ENCODE measurements at places on chromosomes 12 and 14.

GRCh38 chr12:2877953-2878732 is 1.1 kb downstream of the RHNO1 start:
- DNase-seq: peak; percentile 37

DNA sequence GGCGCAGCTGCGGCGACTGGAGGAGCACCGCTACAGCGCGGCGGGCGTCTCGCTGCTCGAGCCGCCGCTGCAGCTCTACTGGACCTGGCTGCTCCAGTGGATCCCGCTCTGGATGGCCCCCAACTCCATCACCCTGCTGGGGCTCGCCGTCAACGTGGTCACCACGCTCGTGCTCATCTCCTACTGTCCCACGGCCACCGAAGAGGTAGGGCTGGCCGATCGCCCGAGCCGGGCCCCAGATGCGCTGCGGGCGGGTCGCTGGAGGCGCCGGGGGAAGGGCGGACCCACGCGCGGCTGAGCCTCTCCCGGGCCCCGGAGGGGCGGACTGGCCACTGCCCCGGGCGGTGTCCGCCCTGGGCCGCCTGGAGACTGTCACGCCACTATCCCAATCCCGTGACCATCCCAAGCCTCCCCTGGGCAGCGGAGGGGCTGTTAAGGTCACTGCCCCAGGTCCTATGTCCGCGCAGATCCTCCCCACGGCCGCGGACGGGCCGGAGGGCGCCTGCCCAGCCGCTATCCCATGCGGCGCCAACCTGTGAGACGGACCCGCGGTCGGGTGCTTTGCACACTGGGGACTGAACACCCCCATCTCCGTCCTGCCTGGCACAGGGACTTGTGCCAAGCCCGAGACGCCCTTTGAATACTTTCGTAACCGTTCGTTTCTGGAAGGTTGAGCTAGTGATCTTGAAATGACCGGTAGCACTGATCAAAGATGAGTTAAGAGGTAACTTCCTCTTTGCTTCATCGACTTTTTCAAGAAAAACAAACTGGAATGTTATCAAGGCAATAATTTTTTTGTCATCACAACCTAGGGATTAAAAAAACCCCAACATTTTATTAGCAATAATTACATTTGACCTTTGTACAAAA is 725 bp downstream of the CHPT1 start:
- no peak for DNase-seq

DNA sequence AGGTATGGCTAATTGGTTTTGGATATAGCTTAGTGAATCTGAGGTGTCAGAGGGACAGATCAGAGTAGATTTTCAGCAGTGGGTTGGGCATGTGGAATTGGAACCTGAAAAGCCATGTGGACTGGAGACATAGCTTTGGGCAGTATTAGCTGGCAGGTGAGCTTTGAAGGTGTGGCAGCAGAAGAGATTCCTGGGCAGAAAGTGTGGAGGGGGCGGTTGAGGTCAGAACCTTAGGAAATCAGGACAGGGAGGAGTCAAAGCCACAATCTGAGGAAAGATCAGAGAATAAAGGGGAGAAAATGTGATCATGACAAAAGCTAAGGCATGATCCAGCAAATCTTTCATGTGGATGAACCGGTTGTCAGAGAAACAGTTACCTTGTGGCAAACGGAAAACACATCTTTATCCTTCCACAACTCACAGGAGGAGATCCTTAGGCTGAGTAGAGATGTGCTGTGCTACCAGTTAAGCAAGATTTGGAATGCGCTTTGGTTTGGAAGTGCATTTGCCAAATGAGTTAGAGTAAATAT is 56.4 kb downstream of the PTGER2 start:
- DNase-seq: no peak

- no peak for DNase-seq
These were observed 1.5 kb upstream of the PLEKHG3 start for GRCh38 chr14:64702493-64703394.

- DNase-seq: no peak
These were observed 113.1 kb upstream of the FKBP4 start for GRCh38 chr12:2681450-2682205.

GRCh38 chr12:47736877-47737676 is 11.8 kb upstream of the ENDOU start:
- DNase-seq: no peak

DNA sequence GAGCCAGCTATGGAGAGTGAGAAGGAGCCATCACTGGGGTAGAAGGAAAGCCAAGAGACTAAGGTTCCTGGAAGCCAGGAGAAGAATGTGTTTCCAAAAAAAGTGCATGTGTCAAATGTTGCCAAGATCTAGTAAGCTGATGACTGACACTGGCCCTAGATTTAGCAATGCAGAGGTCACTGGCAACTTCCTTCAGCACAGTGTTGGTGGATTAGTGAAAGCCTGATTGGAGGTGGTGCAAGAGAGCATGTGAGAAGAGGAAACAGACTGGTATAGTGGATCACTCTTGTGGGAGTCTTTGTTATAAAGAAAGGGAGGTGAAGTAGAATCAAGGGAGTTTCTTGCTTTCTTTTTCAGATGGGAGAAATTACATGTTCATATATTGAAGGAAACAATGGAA is 34.1 kb upstream of the CHGA start:
- DNase-seq: no peak

- no peak for DNase-seq
These were observed 34.7 kb downstream of the CDC42BPB start for GRCh38 chr14:103022685-103023044.

DNA sequence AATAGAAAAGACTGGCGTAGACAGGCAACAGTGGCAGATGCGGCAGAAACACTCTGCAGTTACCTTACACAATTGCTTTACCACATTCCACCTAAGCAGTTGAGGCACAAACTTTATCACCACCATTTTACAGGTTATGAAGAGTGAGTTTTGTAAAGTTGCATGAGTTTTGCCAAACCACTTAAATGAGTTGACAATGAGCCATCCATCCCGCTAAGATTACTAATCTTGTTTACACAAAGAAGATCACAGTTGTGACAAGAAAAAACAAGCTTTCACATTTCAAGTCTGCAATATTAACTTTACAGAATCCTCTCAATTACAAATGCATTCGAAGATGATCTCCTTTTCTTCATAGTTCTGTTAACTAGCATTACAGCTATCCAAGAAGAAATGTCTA is 1.8 kb downstream of the TMCC3 start:
- DNase-seq: no peak

GRCh38 chr14:56040121-56040520 is 78.1 kb upstream of the PELI2 start:
- no peak for DNase-seq

GRCh38 chr12:131091413-131091975 is 137.8 kb downstream of the ADGRD1 start:
- no peak for DNase-seq

DNA sequence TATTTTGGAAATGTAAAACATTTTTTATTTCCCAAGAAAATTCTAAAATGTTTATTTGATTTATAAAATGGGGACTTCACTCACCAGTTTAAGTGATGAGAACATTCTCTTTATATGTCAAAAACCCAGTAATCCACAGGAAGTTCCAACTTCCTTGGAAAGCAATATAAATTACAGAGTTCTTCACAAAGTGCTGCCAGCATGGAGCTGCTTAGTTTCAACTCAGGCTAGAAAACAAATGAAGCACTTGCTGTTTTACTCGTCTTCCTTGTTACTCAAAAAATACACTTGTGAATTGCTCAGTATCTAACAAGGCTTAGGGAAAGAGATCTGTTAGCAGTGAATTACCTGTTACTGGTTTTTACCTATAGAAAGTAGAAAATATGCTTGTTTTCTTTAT is 942.7 kb upstream of the MDGA2 start:
- DNase-seq: no peak

- no peak for DNase-seq
These were observed 176.3 kb upstream of the GSC start for GRCh38 chr14:94946244-94946643.

DNA sequence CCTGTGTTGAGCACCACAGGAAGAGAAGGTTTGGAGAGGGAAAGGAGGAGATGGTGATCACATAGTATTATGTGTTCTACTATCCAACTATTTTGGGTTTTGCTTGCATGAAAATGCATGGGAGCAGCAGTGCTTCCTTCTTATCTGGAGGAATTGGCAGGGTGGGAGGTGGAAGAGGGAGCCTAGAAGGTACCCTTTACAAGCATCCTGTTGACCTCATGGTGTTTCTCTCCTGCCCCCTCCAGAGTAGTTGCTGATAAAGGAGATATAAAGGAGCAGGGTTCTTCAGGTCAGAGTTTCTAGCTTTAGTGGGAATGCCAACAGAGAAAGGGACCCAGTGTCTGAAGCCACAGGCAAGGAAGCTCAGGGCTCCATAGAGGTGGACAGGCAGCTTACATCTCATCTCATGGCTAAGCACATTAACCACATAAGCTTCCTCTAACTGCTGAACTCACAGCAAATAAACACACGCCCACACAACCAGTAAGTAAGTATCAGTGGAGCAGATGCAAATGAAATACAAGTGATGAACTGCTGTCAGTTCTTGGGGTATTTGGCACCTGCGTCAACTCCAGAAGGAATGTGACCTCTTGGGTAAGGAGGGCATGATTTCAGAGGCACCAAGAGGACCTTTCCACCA is 174.2 kb upstream of the SLC38A2 start:
- DNase-seq: no peak

GRCh38 chr14:71321574-71322315 is 414.5 kb downstream of the PCNX1 start:
- DNase-seq: no peak

- DNase-seq: no peak
These were observed 221.2 kb upstream of the PELI2 start for GRCh38 chr14:55897031-55897430.

GRCh38 chr12:22238211-22238610 is 96.3 kb downstream of the ST8SIA1 start:
- DNase-seq: no peak

GRCh38 chr12:2259369-2259768 is 206.6 kb downstream of the CACNA1C start:
- no peak for DNase-seq

- peak; percentile 71 for DNase-seq
These were observed at the start of gene PTPRO for GRCh38 chr12:15322164-15323061. Gene PTPRO (plus strand): TSS chr12:15322508.

- no peak for DNase-seq
These were observed 134.4 kb upstream of the SOX5 start for GRCh38 chr12:24083838-24084237.

GRCh38 chr12:16228067-16228466 is 49.4 kb downstream of the SLC15A5 start:
- no peak for DNase-seq

GRCh38 chr12:121227294-121227693 is 17.4 kb downstream of the P2RX4 start:
- DNase-seq: peak; percentile 24

- no peak for DNase-seq
These were observed 47.2 kb downstream of the CACNA2D4 start for GRCh38 chr12:1870998-1871917.

GRCh38 chr14:101628471-101628966 is 67.2 kb downstream of the DIO3 start:
- DNase-seq: no peak

DNA sequence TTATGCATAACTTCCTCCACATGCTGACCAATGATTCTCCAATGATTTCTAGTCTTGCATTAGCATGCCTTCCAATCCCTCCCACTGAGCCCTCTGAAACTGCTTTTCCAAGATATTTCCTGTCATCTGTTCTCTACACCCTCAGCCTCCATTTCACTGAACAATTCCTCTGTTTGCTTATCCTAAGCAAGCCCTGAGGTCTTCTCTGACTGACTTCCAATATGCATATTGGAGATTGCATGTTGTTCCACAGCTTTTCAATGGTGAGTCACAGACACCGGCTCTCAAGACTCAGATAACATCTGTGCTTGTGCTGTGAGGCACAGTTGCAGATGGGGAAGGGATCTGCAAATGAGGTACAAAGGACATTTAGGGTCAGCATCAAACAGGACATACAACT is 141.0 kb downstream of the SLC16A7 start:
- DNase-seq: no peak

DNA sequence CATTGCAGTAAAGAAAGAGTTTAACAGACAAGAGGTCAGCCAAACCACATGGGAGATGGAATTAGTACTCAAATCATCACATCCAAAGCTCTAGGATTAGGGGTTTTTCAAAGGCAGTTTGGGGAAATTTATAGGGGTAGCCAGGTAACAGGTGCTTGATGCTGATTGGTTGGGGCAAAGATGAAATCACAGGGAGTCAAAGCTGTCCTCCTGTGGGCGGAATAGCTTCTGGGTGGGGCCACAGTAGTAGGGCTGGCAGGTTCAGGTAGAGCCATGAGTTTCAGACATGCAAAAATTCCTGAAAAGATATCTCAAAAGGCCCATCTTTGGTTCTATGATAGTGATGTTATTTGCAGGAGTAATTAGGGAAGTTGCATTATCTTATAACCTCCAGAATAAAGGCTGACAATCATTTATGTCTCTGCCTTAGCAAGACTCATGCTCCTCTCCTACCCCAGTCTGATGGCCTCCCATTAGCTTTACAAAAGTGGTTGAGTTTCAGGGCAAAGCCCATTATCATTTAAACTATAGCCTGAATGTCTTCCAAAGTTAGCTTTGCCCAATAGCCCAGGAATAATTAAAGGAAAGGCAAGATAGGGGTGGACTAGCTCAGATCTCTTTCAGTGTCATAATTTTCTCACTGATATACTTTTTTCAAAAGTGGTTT is 42.1 kb upstream of the CNTN1 start:
- no peak for DNase-seq

- DNase-seq: peak; percentile 61
These were observed 38.2 kb downstream of the PLXNC1 start for GRCh38 chr12:94186278-94187241.

DNA sequence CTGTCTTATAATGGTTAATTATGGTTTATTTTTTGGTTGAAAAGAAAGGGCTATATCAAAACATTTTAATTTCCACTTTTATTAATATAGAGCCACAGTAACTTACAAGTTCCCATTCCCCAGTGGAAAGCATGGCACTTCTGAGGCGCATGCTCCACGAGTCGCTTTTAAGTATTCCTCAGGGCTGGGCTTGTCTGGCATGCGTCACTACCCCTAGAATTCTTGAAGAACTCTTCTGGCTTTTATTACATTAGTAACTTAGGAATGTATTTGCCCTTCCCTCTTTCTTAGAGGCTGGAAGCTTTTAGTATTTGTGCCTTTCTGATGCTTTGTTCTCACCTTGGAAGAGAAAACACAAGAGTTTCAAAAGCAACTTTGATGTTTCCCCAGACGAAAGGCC is 81.1 kb downstream of the ESR2 start:
- no peak for DNase-seq

GRCh38 chr14:68442828-68443629 is 349.8 kb downstream of the ZFP36L1 start:
- no peak for DNase-seq

DNA sequence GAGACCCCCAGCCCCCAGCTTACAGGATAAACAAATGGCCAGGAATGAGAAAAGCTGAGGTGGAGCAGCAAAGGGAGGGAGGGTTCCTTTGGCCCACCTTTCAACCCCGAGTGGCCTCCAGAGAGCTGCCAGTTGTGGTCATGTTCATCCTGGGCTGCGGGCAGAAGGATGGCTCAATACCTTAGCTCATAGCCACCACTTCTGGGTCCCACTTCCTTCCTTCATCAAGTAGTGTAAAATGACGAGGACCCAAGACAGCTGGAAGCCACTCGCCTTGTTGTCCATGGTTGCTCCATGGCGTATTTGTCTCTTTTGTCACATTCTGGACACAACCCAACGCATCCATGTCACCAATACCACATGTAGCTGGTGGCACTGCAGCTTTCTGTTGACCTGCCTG is 24.2 kb downstream of the CRACR2A start:
- no peak for DNase-seq

- no peak for DNase-seq
These were observed 44.0 kb upstream of the FRMD6 start for GRCh38 chr14:51607711-51608110.

GRCh38 chr14:101196051-101196712 is 292.7 kb upstream of the RTL1 start:
- no peak for DNase-seq

GRCh38 chr14:103022002-103022684 is 35.2 kb downstream of the CDC42BPB start:
- peak; percentile 26 for DNase-seq
